ENCODE measurements at places on chromosomes 4 and X.

GRCh38 chr4:5018096-5018495 is 1.2 kb downstream of the CYTL1 start:
- no peak for DNase-seq

- no peak for DNase-seq
Observed at GRCh38 chr4:107806196-107806595, 18.5 kb upstream of the SGMS2 start.

GRCh38 chr4:47213539-47213938 is 182.2 kb downstream of the GABRB1 start:
- DNase-seq = no peak

- DNase-seq = no peak
Observed at GRCh38 chrX:34859191-34859590, 83.4 kb upstream of the FAM47B start.

DNA sequence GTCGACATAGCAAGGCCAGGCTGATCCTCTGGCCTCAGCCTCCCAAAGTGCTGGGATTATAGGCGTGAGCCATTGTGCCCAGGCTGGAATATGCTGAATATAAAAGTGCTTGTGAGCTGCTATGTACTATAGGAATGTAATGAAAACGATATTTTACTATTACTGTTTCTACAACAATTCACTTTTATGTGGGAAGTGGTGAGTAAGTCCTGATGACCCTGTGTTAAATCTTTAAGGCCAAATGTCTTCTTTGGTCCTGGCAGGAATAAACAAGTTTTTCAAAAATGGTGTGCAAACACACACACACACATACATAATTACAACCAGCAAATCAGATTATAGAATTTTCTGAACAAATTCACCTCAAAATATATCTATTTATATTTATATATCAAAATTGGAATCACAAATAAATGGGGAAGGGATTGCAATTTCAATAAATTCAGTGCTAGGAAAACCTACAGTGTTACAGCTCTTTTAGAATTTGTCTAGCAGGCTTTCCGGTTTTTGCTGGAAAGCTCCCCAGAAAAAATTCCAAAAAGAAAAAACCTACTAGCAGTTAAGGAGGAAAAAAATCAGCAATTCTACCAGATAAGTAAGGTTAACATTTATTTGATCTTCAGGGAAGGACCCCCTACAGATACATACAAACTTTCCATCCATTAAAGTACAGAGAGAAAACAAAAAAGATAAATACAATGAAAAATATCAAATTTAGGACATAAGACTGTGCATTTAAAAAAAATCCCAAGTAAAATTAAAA is 17.9 kb downstream of the SMIM14 start:
- no peak for DNase-seq

DNA sequence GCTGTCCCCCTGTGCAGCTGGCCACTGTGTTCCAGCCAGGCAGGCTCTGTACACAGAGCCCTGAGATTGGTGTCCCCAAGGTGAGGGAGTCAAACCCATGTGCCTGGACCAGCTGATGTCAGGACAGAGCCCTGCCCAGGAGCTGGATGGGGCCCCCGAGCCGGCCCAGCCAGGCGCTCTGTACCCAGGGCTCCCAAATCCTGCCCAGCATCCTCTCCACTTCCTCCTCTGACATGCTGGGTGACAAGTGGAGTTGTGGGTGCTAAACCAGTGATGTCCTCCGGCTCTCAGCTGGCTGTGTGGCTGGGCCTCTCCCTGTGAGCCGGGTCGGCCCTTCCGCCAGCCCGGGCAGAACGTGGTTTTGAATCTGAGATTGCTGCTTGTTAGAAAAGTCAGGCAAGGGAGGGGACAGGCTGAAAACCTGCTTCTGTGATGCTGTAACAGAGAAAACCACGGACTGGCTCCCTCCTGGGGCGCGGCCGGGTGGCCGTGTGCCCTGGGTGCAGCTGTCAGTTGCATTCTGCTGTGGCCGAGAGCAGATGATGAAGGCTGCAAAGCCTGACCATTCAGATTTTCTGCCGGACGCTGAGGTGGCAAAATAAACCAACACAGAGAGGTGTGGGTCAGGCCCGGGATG is 7.9 kb upstream of the CPLX1 start:
- no peak for DNase-seq

DNA sequence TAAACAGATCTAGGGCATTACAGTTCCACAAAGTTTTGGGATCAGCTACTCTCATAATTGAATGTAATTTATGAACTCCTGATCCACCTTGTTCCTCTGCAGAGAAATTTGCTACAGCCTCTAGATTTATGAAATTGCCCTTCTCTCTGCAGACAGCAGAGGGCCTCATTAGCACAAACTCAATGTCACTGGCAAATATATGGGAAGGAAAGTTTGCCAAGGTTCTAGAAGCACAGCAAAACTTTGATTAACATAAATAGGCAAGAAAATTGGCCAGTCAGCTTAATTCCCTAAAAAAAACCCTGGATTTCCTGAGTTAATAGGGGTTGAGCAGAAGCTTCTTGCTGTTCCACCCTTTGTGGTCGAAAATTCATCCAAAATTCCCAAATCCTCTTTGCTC is 31.5 kb downstream of the PRPS1 start:
- DNase-seq = no peak

DNA sequence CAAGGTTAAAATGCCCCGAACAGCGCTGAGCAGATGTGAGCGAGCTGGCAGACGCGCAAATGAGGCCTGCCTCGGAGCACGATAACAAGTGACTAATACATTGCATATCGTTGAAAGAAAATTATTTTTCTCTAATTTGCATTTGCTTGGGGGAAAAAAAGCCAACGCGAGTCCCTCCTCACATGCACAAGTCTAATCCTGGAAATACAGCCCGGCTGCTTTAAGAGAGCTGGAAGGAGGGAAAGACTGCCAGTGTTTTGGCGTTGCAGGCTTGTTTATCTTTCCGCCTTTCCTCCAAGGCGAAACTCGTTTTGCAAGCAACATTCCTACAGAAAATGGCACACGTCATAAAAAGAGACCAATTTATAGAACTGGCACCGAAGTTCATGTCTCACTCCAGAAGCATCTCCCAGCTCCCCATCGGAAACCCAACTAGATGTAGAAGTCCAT is 12.6 kb downstream of the BCOR start:
- no peak for DNase-seq

GRCh38 chr4:112859456-112860184 is 189.8 kb upstream of the ANK2 start:
- DNase-seq = no peak

- DNase-seq = no peak
Observed at GRCh38 chr4:119537586-119537985, 91.0 kb downstream of the PDE5A start.

GRCh38 chr4:157220371-157220881 is at the start of gene GRIA2:
TSS of gene GRIA2 (plus strand) at chr4:157220728. CDS start at chr4:157221043, 315 bp downstream.
- peak; percentile 42 for DNase-seq

DNA sequence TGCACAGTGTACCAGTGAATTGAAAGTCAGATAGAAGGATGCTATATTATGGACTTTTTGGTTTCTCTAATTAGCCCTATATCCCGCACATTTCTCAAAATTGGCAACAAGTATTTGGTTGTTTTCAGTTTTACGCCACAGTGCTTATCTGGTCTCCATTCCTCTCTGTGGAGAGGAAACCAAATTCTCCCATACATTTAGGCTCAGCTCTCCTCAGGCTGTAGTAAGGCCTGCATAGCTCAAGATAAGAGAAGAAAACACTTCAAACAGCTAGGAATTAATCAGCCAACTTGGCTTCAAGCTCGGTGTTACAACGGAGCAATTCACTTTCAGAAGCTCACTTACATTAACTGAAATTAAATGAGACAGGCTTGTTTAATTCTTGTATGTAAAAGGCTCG is 263.2 kb downstream of the PDHA2 start:
- no peak for DNase-seq

- DNase-seq = no peak
Observed at GRCh38 chr4:17722356-17722700, 59.1 kb downstream of the FAM184B start.

GRCh38 chrX:72306851-72307645 is 1.3 kb upstream of the CITED1 start:
- peak; percentile 40 for DNase-seq

DNA sequence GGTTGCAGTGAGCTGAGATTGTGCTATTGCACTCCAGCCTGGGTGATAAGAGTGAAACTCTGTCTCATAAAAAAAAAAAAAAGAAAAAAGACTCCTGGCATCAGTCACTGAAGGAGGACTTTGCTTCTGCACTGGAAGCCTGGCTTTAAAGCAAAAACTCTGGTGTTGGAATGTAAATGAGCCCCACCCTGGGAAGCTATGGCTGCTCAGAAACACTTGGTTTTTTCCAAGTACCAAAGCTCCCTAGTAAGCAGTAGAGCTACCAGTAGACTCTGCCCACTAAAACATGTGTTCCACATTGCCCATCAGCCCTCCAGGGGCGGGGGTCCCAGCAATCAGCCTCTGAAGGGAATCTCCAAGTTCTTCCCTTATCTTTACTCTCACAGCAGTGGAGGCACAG is 154.4 kb downstream of the SHROOM3 start:
- no peak for DNase-seq

DNA sequence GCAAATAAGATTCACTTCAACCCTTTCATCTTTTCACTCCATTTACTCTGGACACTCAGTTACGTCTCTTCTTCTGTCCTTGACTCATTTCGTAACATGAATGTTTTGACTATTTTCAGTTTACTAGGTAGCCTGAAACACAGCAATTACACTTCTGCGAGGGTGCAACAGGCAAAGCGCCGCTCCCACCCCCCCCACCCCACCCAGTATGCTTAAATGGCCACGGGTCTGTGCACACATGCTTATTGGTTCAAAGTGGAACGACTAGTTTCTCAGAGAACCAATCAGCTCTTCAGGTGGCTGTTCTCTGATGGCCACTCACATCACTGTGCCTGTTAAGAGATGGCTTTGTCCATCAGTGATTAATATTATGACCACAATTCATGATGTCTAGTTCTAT is 3.5 kb downstream of the BEND4 start:
- no peak for DNase-seq

GRCh38 chr4:149784018-149784417 is 31.6 kb downstream of the IQCM start:
- no peak for DNase-seq

DNA sequence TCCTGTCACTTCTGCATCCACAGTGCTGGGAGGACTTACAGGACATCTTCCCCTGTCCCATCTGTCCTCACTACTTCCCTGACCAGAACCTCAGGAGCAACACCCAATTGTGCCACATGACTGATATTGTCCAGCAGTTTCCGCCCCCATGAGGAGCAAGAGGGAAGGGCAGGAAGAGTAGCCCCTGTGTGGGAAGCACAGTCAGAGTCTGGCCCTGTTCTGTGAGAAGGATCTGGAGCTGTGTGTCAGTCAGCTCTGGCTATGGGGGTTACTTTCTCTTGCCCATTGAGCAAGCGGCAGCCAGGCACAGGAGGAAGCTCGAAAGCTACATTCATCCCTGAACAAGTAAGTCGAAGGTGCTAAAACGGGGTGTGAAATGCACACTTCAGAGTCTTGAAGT is 14.8 kb upstream of the TRIM60 start:
- DNase-seq = no peak

GRCh38 chr4:168221301-168221700 is 97.3 kb downstream of the DDX60 start:
- DNase-seq = no peak

DNA sequence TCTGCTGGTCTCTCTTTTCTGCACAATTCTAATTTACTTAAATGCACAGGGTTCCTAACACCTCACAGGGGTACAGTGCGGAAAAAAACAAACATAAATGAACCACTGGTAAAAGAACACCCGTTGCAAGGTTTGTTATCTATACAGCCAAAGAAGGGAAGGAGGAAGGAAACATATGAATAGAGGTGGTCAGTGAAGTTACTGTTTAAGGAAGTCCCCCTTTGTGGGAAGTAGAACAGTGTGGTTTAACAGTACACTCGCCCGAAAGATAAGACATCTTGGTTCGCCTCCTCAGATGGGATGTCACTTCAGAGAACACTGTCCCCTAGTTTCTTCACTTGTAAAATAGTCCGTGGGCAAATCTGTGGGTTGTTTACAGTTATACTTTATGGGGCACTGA is 57.5 kb downstream of the TEC start:
- DNase-seq = no peak

GRCh38 chrX:105636667-105637066 is 185.7 kb upstream of the NRK start:
- no peak for DNase-seq

DNA sequence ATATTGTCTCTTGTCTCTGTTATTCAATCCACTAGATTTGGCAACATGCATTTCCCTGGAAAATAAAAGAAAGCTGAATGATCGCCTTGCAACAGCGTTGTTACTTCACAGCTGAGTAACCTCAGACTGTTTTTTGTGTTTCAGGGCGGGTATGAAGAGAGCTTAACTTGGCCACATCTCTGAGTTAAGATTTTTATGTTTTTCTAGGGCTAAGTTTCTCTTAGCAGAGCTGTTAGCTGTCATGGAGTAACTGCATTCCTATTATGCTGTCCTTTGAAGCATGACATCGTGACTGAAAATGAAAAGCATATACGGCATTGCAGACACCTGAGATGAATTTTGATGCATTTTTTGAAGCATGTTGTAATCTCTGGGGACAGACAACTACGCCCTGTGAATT is 1798.9 kb downstream of the PCDH7 start:
- no peak for DNase-seq

DNA sequence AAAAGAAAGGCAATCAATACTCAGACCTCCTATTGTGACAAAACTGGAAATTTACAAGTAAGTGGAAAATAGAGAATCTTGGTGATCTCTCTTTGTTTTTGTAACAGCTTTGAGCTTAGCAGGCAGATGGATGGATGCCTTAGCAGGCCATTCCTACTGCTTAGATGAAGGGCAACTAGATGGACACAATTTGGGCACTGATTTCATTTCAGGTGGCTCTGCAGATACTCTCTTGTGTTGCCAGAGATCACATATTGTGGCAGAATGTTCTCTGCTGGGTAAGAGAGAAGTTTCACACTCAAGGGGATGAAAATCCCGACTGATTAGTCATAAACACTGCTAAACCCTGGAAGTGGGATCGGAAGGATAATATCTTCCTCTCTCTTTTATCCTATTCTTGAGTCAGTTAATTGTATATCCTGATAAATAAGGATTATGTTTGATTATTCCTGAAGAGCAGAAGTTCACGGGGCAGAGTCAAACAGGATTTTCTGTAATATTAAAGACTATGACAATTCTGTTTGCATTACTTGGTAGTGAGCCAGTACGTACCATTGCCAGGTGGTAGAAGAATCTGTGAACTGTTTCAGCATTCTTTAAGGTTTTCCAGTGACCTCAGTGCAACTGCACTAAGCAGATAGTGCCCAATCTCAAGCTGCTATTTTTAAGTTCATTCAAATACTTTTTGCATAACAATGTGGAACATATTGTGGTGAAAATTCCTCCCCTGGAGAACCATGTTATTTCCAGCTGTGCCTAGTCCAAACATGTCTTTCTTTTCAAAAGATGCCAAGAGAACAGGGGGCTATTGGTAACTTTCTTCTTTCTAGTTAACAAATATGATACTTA is 974.3 kb downstream of the FSTL5 start:
- DNase-seq = no peak

- no peak for DNase-seq
Observed at GRCh38 chr4:147465461-147465860, 15.4 kb upstream of the EDNRA start.

DNA sequence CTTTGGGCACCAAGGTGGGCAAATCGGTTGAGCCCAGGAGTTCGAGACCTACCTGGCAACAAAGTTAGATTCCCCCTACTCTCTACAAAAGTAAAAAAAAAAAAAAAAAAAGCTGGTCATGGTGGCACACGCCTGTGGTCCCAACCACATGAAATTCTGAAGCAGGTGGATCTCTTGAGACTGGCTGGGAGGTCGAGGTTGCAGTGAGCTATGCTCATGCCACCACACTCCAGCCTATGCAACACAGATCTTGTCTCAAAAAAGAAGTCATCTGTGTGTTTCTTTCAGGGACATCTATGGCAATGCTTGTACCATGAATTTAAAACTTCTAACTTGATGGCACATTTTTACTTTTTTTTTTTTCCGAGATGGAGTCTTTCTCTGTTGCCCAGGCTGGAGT is 55.3 kb downstream of the UGT2A2 start:
- DNase-seq = no peak

Measured in heart right ventricle (tissue), 16 donors.